ENCODE measurements at places on chromosomes 6 and 20.
A peak's percentile ranks its signal among the peaks of the same experiment; 100 is the strongest.

DNA sequence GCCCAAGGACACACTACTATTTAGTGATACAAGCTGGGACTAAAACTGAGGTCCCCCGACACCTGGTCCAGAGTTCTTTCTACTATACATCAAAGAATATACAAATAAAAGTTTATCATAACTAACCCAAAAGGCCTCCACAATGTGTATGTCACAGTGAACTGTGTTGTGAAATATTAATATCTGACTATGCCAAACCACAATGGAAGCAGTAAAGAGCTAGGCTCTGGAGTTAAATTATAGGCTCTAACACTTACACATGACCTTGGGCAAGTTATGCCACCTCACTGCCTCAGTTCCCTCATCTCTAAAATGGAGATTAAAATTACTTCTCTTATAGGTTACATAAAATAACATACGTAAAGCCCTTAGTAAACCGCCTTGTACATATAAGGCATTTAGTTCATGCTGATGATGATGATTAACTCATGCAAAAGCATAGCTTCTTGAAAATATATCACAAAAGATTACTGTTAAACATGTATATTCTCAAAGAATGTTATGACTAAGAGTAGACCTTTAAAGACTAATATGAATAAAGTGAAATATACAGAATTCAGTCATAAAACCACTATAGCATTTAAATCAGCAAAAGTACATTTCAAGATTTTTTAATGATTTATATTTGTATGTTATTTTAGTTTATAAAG, 5.7 kb downstream of the SUPT3H start:
- DNase-seq = no peak

GRCh38 chr6:144415014-144415413, 129.9 kb downstream of the UTRN start:
- no peak for DNase-seq

DNA sequence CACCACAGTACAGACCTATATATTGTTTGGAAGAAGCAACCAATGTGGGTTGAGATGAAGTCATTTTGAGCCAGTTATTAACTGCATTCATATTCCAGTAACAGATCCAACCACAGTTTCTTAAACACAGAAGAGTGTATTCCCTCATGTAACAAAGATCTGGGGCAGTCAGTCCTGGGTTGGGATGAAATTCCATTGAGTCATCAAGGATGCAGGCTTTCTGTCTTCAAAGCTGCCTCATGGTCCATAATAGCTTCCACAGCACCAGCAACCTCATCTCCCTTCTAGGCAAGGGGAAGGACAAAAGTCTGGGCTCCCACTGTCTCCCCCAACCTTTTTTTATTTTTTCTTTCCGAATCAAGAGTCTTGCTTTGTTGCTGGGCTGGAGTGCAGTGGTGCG, 2.9 kb upstream of the SOD2 start:
- no peak for DNase-seq

DNA sequence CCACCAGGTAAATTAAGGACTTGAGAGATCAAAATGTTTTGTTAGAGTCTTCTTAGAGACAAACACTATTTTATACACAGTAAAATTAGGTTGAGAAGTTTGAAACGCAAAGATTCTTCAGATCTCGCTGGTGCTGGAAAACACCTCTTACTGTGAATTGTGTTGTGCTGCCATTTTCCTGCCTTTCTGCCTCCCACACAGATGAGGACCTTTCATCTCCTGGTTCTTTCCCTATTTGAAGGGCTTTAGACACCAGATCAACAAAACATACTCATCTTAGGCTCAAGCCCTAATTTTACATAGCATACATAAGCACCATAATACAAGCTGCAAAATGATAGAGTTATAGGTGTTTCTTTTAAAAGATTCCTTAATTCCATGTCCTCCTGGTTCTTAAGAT, 18.6 kb downstream of the STAU1 start:
- DNase-seq = no peak

GRCh38 chr6:100724696-100725095, 156.4 kb downstream of the ASCC3 start:
- DNase-seq = no peak

GRCh38 chr6:144601221-144601620, 316.1 kb downstream of the UTRN start:
- no peak for DNase-seq

DNA sequence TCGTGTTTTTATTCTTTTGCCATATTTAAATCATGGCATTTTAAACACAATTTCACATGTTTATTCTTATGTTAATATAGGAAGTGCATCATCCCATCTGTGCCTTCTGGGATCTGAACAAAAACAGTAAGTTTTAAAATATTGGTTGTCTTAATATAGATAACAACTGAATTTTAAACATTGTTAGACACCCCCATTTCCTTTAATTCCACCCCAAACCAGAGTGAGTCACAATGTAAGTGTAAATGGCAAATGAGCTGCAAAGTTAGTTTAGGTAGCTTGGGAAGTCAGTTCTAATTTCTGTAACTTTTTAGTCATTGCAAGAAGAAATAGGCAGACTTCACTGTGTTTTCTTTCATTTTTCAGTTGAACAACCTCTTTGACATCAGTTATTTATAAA, 108.0 kb downstream of the ADGRG6 start:
- no peak for DNase-seq

GRCh38 chr6:150290429-150290828, 78.4 kb upstream of the IYD start:
- DNase-seq = no peak

DNA sequence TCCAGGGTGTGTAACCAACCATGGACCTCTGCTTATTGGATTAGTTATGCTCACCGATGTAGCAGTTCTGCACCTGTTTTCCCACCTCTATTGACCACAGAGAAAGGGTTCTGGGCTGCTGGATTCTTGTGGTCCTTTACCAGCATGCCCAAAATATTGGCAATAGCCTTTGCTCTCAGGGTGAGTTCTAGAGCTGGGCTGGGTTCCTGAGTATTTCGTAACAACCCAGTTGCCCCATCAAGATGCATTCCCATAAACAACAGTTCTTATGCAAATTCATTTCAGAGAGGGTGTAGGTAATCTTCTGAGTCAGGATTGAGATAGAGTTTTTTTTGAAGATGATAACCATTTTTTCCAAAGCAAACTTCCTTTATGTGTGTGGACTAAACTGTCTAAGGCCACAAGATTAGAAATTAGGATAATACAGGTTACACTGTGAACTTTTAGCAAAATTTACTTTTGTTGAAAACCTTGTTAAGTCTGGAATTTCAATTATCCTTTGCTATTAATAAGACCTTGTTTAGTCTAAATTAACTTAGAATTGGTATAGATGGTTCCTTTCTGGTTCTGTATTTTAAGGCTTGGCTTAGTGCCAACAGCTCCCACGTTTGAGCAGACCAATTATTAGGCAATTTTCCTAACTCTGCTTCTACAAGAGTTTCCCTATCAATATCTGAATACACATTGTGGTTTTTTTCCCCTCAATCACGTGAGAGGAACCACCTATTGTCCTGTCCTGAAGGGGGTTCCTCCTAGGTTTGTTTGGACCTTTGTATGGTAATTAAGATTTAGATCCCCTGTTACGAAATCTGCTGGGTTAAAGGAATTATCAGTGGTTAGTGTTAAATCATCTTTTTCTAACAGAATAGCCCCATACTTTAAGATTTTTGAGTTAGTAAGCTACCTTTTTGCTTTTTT, 46.1 kb downstream of the TBX18 start:
- no peak for DNase-seq

GRCh38 chr20:35661053-35661452, 3.6 kb downstream of the CPNE1 start:
- no peak for DNase-seq

DNA sequence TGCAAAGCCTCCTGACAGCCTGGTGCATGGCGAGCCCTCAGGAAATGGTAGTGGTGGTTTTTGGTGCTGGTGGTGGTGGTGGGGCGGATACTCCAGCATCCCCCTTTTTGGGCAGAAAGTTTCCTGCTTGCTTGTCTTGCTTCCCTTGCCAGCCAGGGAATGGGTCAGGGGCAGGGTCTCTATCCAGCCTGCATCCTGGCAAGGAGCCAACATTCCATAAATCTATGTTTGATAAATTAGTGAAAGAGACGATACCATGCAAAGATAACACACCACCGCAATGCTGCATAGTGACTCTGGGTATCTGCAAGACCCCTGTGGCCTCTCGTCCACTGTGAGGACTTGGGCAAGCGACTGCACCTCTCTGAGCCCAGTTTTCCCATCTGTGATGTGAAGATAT, 246.2 kb downstream of the LRFN2 start:
- no peak for DNase-seq

- no peak for DNase-seq
Observed at GRCh38 chr6:74851596-74851995, 354.3 kb downstream of the COL12A1 start.

DNA sequence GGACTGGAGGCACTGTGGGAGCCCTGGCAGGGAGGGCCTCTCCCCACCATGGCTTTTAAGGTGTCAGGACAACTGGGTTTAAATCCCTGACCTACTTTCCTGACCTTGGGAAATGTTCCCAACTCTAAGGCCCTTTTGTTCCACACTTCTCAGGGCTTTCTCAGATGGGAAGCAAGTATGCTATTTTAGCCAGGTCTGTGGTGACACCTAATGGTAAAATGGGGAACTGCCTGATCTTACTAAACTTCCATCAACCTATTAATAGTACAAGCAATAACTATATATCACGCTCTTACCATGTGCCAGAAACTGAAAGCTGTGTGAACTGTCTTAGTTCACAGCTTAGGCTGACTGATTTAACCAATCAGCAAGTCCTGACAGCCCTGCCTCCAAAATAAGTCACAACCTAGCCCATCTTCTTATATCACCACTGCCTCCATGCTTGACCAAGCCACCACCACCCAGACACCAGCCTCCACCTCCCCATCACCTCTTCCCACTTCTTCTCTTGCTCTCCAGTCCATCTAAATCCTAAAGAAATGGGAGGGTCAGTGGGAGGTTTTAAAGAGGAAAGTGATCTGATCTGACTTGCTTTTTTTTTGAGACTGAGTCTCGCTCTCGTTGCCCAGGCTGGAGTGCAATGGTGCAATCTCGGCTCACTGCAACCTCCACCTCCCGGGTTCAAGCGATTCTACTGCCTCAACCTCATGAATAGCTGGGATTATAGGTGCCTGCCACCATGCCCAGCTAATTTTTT, 6.9 kb upstream of the BLCAP start:
- peak; percentile 78 for DNase-seq

GRCh38 chr6:36616893-36617521, 22.8 kb downstream of the SRSF3 start:
- no peak for DNase-seq

DNA sequence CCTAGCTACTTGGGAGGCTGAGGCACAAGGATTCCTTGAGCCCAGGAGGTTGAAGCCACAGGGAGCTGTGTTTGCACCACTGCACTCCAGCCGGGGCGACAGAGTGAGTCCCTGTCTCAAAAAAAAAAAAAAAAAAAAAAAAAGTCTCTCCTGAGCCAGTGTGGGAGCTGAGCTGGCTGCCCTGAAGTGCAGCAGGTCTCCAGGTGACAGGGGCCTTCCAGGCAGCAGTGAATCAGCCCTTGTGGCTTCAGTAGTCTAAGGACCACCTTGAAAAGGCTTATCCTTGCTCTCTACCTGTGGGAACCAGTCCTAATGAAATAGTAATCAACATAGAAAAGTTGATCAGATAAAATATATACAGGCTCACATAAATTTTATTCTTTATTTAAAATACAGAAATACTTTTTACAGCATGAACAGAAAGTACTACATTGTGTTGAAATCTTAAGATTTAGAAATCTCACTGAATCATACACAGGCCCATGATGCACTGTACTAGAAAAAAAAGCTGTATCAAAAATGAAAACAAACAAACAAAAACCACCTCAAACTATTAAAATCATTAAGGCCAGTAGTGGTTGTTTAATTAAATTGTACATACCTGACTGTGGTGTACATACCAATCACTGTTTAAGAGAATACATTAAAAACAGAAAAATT, 128.9 kb downstream of the SCML4 start:
- DNase-seq = no peak

- DNase-seq = no peak
Observed at GRCh38 chr20:58447511-58448391, 58.7 kb downstream of the VAPB start.

- no peak for DNase-seq
Observed at GRCh38 chr6:157469378-157469777, 88.4 kb downstream of the ZDHHC14 start.

DNA sequence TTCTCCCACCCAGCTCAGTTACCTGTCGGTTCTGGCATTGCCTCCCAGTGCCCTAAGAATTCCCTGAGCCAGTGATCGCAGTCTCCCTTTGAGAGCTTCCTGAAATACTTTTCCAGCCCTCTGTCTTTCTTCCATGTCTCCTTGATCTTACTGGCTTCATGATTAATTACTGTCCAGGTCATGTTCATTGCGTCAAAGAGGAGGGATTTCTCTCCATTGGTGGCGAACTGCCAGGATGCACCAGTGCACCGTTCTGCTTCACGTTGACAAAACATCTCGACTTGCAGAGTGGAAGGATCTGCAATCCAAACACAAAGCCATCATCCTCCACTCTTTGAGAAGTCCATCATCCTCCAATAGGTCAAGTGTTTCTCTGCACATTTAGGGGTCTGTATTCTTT, 8.6 kb downstream of the RAET1E start:
- no peak for DNase-seq

GRCh38 chr20:56566621-56567020, 33.6 kb downstream of the FAM209B start:
- DNase-seq = peak; percentile 35

- DNase-seq = no peak
Observed at GRCh38 chr6:42378125-42378524, 73.6 kb downstream of the TRERF1 start.

DNA sequence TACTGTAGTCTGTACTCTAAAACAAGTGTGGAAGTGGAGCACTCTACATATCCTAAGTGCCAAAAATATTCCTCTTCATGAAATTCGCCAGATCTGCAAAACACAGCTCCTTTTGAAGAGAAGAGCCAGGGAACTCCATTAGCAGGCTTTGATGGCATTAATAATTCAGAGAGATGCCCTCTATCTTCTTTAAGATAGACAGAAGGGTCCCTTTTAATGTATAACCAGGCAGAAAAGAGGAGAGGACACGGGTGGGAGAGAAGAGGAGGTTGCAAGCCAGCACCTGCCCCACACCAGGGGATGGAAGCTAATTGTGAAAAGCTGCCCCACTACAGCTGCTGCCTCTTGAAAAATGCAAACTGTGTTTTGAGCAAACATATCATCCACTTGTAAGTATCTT, 3.7 kb upstream of the RFPL4B start:
- no peak for DNase-seq

DNA sequence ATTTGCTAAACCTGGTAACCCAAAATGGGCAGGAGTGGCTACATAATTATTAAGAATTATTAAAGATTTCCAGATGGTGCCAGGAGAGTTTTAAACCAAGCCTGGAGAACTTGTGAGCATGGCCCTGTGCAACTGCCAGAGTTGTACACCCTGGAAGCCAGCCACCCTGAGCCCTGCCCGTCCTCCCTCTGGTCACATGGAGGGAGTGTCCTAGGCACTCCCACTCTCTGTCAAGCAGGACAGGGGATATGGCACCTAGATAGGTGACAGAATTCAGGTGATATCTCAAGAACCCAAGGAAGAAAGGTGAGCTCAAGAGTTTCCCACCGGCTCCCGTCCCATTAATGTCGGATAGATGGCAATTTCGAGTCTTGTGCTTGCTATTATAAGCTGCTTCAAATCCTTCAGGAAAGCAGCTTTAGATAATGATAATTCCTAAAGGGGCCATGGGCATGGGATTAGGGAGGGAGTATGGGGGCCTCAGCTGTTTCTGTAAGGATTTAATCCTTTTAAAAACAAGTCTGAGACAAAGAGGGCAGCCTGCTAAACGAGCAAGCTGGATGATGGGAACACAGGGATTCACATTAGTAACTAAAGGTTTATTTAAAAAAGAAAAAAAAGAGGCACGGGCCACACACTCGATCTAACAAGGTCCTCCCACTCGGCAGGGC, 169.1 kb downstream of the BMP7 start:
- DNase-seq = no peak

- DNase-seq = no peak
Observed at GRCh38 chr6:18527836-18528743, 140.9 kb downstream of the RNF144B start.

All from right lung (tissue), 10 donors.